ENCODE measurements at places on chromosomes 6 and 20. TPM values are rescaled to one million over a fixed set of nuclear protein-coding genes. Genes with fewer than 3 reads are reported as not detected.

Gene MUC22
- total RNA-seq = not detected

Gene ID4
- total RNA-seq = 2.6 TPM

Gene SLC17A3
- total RNA-seq = not detected

Gene RSPH9
- total RNA-seq = not detected

All from psoas muscle (tissue), 8 donors.